Stimulated activated CD8-positive, alpha-beta memory T cell treated with anti-CD3 and anti-CD28 coated beads, Interleukin-4, amount 100 ng/mL, for 1 hour (primary cell): ENCODE measurements at places on chromosomes 2 and 18.

GRCh38 chr2:187511356-187512315, 42.6 kb downstream of the TFPI start:
- no peak for DNase-seq

GRCh38 chr2:238230699-238231098, 9.1 kb downstream of the HES6 start:
- DNase-seq = no peak

DNA sequence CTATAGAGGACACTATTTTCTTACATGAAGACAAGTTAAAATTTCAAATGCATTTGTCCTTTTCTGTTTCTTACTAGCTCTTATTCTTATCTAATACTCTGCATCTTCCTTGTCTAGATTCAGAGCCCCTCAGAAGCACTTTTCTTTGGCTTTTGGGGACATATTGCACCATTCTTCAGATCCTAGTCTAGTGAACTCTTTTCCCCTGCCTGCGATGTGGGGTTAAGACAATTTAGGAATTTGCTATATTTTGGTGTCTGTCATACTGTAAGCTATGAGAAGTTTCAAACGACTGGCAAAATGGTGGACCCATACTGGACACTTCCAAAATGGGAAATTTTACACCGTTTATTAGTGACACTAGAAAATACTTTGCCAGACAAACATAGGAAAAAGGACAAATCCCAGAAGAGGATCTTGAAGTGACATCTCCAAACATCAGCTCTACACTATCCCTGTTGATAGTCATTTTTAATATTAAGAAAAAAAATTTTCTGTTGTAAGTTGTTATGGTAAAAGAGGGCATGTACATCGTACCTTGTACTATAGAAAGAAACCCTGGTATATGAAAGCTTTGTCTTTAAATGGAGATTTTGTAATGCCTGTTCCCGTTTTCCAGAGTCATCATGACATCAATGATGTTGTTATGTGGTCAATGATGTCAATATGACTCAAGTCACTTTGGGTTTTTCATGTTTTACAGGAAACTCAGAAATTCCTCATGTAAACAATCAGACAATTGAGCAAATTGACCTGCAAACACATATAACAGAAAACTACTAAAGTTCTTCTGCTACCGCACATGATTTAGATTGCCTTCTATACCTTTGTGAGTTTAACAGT, 4.4 kb upstream of the KYNU start:
- DNase-seq = no peak

GRCh38 chr2:43417300-43417699, 178.5 kb downstream of the THADA start:
- DNase-seq = no peak

DNA sequence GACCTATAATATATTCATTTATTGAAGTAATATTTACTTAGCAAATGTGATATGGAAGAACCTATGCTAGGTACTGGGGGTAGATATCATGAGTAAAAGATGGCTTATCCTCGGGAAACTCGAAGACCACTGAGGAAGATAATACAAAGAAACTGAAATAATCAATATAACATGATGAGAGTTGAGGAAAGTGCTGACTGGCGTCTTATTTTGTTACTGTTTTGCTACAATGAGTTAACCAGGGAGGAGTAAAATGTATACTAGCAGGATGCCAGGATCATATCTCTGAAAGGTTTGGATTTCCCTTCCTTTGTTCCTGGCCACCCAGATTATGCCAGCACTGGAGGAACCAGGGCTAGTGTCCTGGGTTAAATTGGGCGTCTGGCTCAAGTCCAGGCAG, 111.7 kb upstream of the SPATS2L start:
- no peak for DNase-seq

GRCh38 chr2:33210626-33211025, 263.9 kb downstream of the LTBP1 start:
- no peak for DNase-seq

GRCh38 chr2:180048251-180048650, 41.2 kb upstream of the CWC22 start:
- no peak for DNase-seq

DNA sequence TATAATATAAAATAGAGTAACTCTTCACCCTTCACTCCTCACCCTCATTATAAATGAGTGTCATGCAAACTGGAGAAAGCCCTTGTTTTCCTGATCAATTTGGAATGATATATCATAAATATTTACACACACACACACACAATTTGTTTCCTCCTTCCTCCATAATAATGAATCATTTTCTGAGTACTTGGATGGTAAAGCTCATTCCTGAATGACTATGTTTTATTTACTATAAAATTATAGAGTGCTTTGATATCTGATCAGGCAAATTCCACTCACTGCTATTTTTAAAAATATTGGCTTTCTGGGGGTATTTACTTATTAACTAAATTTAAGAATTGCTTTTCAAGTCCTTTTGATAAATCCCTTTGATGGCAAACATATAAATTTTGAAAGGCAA, 1125.5 kb upstream of the CNTNAP5 start:
- DNase-seq = no peak

DNA sequence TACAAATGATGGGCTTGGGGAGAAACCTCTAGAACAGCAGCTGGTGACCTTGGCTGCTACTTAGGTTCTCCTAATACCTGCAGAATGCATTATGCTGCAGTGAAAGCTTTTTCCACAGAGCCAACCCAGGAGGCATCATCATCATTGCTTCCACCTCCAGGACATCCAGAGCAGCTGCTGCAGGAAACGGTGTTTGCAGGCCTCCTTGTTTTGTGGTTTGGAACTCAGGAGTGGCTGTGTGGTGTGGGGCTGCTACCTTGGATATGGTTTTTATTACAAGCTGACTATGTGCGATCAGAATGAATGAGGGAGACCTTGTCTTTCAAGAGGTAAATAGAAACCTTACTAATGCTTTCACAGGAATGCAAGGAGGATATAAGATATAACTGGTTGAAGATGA, 82.9 kb upstream of the MCFD2 start:
- DNase-seq = no peak

GRCh38 chr18:33901894-33902512, 322.7 kb downstream of the NOL4 start:
- DNase-seq = no peak

GRCh38 chr2:36137612-36138011, 218.0 kb upstream of the CRIM1 start:
- no peak for DNase-seq

- DNase-seq = no peak
These were observed 243.5 kb downstream of the WDPCP start for GRCh38 chr2:63344575-63345284.

- no peak for DNase-seq
These were observed 50.4 kb upstream of the CTIF start for GRCh38 chr18:48488388-48488850.

DNA sequence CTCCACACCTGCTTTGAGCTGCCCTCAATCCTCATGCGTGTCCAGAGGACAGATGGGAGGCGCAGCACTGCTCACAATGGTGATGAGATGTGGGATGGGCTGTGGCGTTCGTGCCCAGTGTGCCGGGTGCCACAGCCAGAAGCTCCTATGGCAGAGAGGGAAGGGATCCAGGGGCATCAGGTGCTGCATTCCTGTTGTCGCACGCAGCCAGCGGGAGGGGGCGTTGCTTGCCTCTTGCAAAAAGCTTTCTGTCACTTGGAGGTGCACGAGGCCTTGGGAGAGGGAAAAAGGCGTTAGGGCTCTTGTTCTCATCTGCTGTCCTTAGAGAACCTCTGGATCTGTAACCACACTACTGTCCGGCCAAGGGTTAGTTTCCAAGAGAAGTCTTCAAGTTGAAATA, 29.2 kb upstream of the ALLC start:
- DNase-seq = no peak

- no peak for DNase-seq
These were observed 17.2 kb downstream of the MFSD6 start for GRCh38 chr2:190425221-190425866.

- DNase-seq = no peak
These were observed 289.4 kb downstream of the ZEB2 start for GRCh38 chr2:144230448-144231085.

DNA sequence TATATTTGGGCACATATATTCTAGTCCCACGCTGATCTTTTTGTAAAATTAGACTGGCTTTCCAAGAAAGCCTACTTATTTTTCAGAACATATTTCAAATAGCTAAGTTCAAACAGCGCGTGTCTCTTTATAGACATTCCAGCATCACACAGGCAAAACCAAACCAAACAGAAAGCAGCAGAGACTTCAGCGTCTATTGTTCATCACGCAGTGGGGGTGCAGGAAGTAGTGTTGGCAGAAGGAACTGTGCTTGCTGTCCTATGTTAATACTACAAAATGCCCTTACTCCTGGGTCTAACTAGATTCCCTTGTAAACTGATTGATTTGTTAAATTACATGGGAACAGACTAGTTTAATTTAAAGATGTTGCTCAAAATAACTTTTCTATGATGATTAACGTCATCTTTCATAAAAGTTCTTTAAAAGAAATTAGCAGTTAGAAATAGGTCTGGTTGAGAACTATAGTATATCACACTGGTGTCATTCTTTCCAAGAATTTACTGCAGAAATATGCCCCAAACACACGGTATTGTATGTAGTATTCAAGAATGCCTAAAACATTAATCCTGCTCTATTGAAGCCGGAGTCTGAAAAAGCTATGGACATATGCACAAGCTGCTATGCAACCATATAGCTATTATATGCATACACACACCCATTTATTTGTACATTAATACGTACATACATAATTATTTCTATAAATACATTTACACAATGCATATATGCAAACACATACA, 436.3 kb downstream of the CBLN2 start:
- no peak for DNase-seq

DNA sequence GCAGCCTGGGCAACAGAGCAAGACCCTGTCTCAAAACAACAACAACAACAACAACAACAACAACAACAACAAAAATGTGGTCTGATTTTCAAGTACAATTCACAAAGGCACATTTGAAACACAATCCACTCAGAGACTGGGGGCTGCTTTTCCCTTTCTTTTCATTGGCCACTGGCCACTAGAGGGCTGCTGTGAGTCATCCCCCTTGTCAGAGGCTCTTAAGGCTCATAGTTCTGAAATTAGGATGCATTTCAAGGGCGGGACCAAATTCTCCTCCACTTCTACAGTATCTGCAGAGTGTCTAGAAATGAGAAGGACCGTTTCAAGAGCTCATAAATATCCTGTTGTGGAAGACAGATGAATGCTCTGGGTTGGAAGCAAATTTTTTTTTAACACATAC, 285.4 kb downstream of the NRXN1 start:
- DNase-seq = no peak
